Heart right ventricle (tissue), 16 donors: ENCODE measurements at places on chromosomes 1 and 21.

DNA sequence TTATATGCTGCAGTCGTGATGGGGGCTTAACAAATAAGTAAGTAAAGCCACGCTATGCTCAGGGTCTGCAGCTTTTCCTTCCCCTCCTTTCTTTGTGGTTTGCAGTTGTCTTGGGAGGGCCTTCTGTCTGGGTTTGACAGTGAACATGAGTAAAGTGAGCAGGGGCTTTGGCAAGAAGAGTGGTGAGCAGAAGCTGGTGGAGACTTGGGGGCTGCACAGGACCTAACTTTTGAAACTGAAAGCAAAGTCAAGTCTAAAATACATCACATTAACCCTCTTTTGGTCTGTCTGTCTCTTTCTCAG is 368.6 kb upstream of the VAMP3 start:
- no peak for DNase-seq

DNA sequence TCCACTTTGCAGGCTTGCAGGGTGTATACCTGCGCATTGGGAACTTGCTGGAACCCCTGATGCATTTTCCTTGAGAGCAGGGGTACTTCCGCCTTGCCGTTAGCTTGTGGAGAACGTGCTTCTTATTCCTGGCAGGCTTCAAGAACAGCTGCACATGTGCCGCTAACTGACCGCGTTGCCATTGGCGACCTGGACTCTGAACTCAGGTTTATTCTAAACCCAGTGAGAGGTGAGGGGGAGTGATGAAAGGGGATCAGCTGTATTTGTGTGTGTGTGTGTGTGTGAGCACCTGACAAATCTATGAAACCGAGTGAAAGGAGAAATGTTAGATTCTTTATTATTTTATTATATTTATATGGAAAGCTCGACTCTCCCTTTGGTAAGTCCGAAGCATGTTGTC is 128.6 kb downstream of the HUNK start:
- no peak for DNase-seq

DNA sequence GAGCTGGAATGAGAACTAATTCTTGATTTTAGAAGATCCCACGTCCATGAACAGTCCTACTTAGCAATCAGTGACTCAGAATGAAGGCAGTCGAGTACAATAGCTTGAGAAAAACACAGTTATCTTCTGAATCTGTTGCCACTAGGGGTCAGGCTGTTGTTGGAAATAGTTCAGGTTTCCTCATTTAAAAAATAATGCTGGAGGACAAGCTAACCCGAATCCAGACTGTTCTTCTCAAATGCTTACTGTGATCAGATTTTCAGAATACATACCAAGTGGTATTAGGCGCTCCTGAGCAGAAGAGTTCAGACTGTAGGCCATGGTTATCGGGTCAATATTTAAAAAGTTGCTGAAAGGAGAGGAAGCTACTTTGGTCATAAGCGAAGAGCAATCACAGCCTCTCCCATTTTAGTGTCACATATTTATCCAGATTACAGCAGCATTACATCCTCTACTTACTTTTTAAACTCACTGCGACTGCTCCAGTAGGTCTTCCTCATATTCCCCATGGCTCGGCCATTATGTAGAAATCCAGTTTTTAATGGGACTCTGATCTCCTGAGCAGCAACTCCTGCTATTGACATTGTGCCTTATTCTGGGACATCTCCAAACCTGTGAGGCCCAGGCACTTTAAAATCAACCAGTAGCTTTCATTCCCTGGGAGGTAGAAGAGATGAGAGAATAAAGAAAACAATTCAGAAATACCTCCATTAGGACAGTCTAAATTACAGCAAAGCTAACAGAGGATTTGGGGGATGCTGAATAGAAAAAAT is 10.9 kb downstream of the ERRFI1 start:
- no peak for DNase-seq

DNA sequence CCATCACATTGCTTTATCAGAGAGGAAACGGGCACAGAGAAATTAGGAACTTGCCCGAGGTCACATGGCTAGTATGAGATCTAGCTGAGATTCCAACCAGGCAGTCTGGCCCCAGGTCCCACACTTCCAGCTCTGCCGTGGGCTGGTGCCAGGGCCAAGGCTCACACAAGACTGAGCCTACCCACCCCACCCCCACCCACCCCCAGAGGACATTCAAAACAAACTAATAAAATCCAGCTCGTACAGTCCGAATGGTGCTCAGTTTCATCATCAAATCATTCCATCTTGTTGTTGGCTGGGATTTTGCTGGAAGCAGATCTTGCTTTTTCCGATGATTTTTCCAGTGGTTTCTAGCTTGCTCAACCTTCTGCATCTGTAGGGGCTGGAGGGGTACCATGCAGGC is 27.9 kb downstream of the MATN1 start:
- no peak for DNase-seq

GRCh38 chr1:192700834-192701271 is 64.9 kb downstream of the RGS13 start:
- no peak for DNase-seq

DNA sequence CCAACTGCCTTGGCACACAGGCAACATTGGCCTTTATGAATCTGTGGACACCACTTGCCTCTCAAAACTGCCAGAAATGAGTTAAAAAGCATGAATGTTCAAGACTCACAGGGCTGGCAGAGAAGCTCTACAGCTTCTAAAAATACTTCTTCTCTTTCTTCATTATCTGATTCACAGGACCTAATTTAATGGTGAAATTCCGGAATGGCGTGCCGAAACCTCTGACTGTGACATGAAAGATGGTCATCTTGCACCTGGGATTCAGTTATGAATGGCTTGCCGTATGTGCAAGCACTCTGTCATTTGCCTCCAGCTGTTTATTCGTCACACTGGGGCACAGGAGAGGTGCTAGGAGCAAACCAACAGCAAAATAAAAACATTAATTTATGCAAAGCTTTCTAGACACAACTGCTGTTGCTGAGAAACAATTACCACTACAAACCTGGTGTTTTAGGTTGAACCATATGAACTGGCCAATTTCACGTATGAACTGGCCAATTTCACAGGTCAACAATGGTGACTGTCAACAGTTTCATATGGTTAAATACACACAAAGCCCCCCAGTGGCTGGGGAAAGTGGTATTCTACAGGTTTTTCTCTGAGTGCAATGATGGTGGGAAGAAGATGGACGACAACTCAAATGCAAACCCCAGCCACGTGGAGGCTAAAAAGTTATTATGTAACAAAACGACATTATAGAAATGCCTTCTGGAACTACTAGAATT is 648.3 kb downstream of the KIF26B start:
- no peak for DNase-seq

DNA sequence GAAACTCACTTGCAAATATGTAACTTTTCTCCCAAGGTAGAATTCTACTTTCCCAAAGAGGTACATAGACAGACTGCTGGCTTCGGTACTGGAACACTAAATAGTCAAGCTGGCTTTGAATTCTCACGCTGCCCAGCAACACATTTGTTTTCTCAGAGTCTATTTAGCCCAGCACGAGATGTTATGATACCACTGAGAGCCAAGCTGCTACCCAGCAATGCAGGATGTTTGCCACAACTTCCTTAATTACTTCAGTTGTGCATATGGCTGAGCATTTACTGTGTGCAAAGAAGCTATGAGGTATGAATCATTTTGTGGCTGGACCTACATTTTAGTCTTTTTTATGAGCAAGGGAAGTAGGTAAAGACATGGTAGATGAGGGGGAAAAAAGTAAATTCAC is 793.2 kb downstream of the PLA2G4A start:
- DNase-seq, result no peak

DNA sequence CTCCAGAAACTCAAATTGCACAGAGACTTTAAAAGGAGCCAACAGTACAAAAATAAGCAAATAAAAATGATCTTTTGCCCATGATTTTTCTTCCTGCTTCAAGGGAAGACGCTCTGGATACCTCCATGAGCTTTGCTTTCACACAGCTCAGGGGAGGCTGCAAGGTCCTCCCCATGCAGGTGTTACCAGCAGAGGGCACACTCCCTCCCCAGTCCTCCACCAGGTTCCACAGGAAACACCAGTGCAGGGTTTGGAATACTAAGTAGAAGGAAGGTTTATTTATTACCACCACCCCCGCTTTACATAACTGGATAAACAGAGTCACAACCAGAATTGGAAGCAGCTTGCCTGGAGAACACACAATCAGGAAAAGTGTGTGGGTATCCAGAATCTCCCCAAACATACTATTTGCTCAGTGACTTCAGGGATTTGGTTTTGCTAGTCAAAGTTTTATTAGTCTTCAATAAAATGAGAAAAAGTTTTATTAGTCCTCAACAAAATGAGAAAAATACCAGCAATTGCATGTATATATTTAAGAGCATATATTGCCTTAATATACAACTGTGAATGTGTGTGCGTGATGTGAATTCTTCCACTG is 37.3 kb downstream of the HSD3B1 start:
- DNase-seq, result no peak

DNA sequence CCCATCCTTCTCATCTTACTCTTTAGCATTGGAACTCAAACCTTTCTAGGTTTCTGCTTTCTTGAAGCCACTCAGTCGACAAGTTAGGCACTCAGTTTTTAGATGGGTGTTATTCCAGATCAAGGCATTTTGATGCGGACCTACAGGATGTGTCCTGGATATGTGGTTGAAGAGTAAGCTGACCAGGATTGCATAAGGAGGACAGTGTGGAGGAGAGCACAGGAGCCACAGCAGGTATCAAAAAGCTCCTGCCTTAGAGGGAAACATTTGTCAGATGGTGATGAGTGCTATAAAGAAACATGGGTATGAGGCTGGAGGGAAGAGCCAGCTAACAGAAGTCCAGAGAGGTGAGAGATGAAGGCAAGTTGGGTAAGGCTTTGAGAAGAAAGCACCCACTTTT is 33.9 kb upstream of the OPRD1 start:
- no peak for DNase-seq

GRCh38 chr1:245773344-245773743 is 618.6 kb downstream of the KIF26B start:
- DNase-seq, result no peak

DNA sequence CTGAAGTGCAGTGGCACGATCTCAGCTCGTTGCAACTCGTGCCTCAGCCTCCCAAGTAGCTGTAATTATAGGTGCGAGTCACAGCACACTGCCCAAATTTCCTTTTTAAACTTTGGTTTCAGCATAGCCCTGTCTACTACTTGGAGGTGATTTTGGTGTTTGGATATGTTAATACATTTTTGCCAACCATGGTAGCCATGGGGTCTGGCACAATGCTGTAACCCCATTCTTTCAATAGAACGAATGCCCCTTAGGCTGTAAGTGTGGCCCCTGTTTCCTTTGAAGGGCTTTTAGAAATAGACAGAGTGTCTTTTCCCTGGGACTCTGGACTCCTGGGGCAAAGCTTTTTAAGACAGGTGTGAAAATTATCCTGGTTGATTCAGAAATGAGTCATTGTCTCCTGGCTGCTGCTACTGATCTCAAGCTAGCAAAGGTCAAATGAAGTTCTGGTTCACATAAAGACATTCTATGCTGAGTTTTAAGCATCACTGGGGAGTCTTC is 141.1 kb upstream of the RUNX1 start:
- no peak for DNase-seq

GRCh38 chr1:23556635-23557470 is 2.4 kb downstream of the ID3 start:
- DNase-seq, result no peak

- DNase-seq, result no peak
Measured at GRCh38 chr1:184781941-184782340, 27.3 kb upstream of the EDEM3 start.

DNA sequence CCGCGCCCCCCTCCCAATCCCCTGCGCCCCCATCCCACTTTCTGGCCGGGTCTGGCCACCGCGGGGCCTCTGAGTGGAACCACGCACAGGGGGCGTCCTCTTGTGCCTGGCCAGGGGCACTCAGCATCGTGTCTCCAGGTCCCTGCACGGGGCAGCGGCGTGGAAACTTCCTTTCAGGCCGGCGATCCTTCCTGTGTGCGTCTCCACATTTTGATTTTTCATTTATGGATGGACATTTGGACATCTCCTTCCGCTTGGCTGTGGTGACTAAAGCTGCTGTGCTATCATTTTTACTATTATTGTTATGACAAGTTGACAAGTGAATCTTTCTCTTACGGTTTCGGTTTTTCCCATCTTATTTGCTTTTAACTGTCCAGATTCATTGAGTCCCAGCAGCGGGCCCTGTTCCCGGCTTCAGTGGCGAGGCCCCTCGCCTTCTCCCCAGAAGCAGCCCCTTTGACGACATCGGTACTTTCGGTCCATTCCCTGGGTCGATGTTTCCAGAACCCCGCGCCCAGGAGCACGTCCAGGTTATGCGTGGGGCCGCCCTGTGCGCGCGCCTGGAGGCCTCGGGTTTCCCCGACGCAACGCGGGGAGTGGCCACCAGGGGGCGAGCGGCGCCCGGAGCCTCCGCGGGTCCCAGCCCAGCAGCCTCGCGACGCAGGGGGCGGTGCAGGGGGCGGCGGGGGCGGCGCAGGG is 12.4 kb upstream of the SLC19A1 start:
- DNase-seq, result peak; percentile 90

DNA sequence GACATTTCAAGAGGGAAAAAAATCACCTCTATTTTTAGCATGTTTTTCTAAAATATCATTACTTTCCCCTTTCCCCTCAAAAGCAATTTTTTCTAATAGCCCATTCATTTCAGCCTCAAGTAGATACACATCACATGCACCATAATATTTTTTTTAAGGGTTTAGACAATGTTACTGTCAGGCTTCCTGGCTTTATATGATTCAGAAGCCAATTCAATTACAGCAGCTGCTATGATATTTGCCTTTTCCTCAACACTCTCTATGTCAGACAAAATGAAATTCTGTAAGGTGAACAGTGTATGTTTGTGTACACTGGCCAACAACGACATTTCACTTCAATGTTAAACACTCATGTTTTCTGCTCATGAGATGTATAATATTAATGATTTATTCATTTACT is 46.5 kb downstream of the OMA1 start:
- no peak for DNase-seq

- DNase-seq, result no peak
Measured at GRCh38 chr1:69551476-69552324, 16.0 kb upstream of the LRRC7 start.

GRCh38 chr1:228029281-228029680 is 22.5 kb downstream of the WNT3A start:
- no peak for DNase-seq

DNA sequence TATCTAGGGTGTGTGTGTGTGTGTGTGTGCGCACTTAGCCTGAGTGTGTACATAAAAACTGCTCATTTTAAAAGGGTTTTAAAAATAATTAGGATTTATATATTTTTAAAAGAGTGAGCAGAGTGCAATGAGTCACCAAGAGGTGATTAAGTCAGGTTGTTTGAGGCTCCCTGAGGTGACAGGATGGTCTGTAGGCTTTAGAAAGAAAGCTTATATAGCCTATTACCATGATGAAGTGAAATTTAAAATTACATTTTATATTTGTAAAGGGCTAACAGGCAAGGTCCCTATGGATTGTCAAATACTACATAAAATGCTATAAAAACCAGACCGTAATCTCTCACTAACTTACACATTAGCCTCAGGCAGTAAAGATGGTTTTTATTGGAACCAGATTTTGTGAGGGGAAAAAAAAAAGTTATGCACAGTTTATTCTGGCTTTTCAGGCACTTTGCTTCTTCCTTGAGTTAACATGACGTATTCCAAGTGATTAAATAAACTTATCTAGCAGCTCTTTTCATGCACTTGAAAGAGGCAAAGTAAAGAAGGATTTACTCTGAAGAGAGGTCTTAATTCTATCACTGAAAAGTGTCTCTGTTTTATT is 711.7 kb upstream of the PTBP2 start:
- no peak for DNase-seq

- no peak for DNase-seq
Measured at GRCh38 chr1:27570356-27570755, 33.6 kb downstream of the AHDC1 start.

- no peak for DNase-seq
Measured at GRCh38 chr1:240254006-240254405, 162.3 kb downstream of the FMN2 start.
